ENCODE measurements at places on chromosomes 4 and X. TPM values are rescaled to one million over a fixed set of nuclear protein-coding genes. Genes with fewer than 3 reads are reported as not detected.

DNA sequence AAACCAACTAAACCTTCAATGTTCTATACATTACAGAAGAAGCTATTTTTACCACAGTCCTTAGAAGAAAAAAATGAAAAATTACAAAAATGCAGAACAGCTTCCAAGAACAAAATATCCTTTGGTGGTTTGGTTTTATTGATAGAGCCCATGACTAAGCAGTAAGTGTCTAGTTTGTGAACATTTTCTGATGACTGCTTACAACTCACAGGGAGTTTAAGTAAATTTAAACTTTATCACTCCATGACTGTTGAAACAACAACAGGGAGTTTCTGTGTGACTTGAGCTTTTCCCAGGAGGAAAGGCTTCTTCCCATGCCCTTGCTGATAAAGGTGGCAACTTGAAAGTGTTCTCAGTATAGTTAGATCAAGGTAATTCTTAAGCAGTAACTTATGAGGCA lies 2.9 kb downstream of the PF4 start:
- no peak for DNase-seq

DNA sequence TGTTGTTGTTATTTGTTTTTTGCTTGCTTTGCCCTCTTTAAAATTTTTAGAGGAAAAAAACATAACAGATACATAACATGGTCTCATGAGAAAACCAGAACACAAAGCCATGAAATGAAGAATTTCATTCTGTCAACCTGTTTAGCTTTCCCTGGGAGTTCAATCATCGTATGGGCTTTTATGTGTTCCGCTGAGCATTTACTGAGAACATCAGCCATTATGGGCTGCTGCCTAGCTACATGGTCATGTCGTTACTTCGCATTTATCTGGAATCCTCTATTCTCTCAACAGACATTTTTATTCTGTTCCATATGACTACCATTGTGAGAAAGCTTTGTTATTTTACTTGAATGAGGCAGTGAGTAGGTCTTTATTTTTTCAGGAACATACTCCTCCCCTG lies 51.4 kb downstream of the NDST3 start:
- no peak for DNase-seq

- no peak for DNase-seq
Measured at GRCh38 chrX:74160358-74160757, 143.6 kb upstream of the ZCCHC13 start.

DNA sequence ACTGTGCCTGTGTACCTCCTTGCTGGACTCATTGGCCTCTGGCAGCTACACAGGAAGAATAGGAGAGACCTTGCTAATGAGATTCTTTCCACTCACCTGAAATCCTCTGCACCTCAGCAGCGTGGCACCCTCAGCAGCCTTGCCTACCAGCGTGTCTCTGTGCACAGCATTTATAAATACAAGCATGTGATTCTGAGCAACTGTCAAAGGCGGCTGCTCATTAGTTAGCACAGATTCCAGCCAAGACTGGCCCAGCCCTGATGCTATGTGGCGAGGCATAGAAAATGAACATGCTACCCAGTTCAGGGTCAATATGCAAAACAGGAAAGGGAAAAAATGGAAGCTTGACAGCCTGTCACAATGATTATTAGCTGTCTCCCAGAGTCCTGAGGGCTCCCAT lies 298.0 kb downstream of the C4orf33 start:
- DNase-seq = no peak

GRCh38 chrX:14936561-14936960 lies 63.3 kb downstream of the MOSPD2 start:
- no peak for DNase-seq

PNPLA4 gene
- 11.6 TPM for total RNA-seq

RASL11B gene
- 5.4 TPM for total RNA-seq
